ENCODE measurements at places on chromosomes 5 and 9. TPM values are rescaled to one million over a fixed set of nuclear protein-coding genes. Genes with fewer than 3 reads are reported as not detected.

Gene MARCOL
- total RNA-seq: not detected

Gene PCDHA3
- not detected for total RNA-seq

Gene C5orf58
- total RNA-seq: not detected

Gene PTGS1
- total RNA-seq: 0.23 TPM

Gene ZNF366
- not detected for total RNA-seq

DNA sequence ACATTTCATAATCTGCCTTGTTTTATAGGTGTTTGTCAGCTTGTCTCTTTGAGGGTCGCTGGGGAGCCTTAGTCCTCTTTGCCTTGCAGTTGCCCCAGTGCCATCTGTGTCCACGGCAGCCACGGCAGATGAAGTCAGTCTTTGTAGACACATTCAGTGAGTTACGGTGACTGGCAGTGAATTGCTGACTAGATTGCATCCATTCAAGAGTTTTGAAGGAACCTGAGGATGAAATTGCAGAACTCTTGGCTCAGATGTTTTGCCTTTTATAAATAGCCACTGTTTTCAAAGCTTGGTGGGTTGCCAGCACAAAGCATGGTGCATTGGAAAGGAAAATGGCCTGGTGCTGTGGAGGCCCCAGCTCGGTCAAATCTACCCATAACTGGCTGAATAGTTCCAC lies 125.6 kb downstream of the TRIO start:
- H3K4me1 ChIP-seq: peaks cover 10% of the 10 kb centered on the region
- H3K27me3 ChIP-seq: peaks cover 8% of the 10 kb centered on the region
- no peak overlapping the region for H3K4me3 ChIP-seq
- DNase-seq: no peak
- no peaks in the 10 kb centered on the region for H3K36me3 ChIP-seq
- no peak overlapping the region for H3K27ac ChIP-seq

GRCh38 chr5:141519605-141520565 lies 31.0 kb downstream of the PCDHGC5 start:
- DNase-seq: no peak
- H3K27me3 ChIP-seq: no peaks in the 10 kb centered on the region
- H3K4me1 ChIP-seq: peaks cover 45% of the 10 kb centered on the region
- H3K4me3 ChIP-seq: no peak overlapping the region
- H3K36me3 ChIP-seq: peaks cover 70% of the 10 kb centered on the region
- H3K27ac ChIP-seq: no peak overlapping the region

DNA sequence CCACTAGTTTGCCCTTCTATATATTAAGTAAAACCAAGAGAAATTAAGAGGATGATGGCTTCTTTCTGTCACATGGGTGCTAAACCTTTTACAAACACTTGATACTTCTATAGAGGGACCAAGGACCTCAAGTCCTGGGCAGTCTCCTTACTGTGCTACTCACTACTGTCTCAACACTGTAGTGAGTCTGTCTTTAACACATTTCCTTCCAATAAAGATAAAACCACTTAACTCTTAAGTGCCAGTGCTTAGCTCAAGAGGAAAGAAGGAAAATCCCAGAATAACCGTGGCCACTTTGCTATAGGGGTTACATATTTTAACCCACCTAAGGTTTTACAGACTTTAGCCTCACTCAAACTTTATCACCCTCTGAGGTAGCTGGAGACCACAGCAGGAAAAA lies 4.4 kb upstream of the GRPEL2 start:
- peaks cover 17% of the 10 kb centered on the region for H3K4me1 ChIP-seq
- H3K36me3 ChIP-seq: peaks cover 4% of the 10 kb centered on the region
- no peak overlapping the region for H3K27ac ChIP-seq
- no peak overlapping the region for H3K4me3 ChIP-seq
- no peaks in the 10 kb centered on the region for H3K27me3 ChIP-seq

DNA sequence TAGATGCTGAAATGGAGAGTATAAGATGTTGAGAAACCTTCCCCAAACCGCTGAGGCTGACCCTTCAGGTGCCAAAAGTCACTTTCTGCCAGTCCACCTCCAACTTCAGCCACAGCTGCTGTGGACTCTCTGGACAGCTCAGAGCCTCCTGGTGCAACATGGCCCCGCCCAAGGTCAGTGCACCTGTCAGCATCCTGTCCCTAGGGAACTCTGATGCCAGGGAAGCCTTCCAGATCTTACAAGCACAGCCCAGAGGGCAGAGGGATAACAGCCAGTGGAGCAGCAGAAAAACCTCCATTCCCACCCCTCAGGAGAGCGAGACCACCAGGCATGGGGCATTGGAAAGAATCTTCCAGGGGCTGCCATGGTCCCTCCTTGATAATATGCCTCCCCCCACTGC lies 10.5 kb upstream of the PTGES2 start:
- DNase-seq: no peak
- no peaks in the 10 kb centered on the region for H3K36me3 ChIP-seq
- H3K27ac ChIP-seq: no peak overlapping the region
- peaks cover 2% of the 10 kb centered on the region for H3K27me3 ChIP-seq

- no peak for DNase-seq
- H3K27ac ChIP-seq: no peak overlapping the region
- peaks cover 11% of the 10 kb centered on the region for H3K4me1 ChIP-seq
- no peak overlapping the region for H3K4me3 ChIP-seq
- H3K27me3 ChIP-seq: peaks cover 37% of the 10 kb centered on the region
- H3K36me3 ChIP-seq: no peaks in the 10 kb centered on the region
Measured at GRCh38 chr5:78651468-78651867, 2.9 kb upstream of the LHFPL2 start.

DNA sequence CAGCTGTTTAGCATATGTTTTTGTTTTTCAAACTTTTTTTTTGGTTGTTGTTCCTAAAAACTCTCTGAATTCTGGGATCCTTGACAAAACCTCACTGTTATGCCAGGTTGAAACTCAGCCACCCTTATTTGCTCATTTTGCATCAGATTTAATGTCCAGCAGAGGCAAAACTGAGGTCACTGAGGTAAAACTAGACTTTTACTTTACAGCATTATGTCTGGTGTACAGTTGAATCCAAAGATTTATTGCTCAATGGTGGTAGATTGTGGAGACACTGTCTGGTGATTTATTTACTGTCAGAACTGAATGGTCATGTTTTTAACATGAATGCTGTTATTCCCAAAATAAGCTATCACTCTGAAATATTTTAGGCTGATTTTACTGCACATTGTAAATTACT lies 87.9 kb downstream of the FBXL7 start:
- no peak for DNase-seq
- no peaks in the 10 kb centered on the region for H3K36me3 ChIP-seq
- no peaks in the 10 kb centered on the region for H3K4me1 ChIP-seq
- no peaks in the 10 kb centered on the region for H3K27me3 ChIP-seq
- H3K27ac ChIP-seq: no peak overlapping the region
- H3K4me3 ChIP-seq: no peak overlapping the region

GRCh38 chr9:124202447-124202971 lies 55.2 kb upstream of the NEK6 start:
- peak overlapping the region; percentile 95 for H3K27ac ChIP-seq
- H3K4me1 ChIP-seq: peaks cover 42% of the 10 kb centered on the region
- peaks cover 2% of the 10 kb centered on the region for H3K36me3 ChIP-seq
- H3K4me3 ChIP-seq: peak overlapping the region; percentile 42

DNA sequence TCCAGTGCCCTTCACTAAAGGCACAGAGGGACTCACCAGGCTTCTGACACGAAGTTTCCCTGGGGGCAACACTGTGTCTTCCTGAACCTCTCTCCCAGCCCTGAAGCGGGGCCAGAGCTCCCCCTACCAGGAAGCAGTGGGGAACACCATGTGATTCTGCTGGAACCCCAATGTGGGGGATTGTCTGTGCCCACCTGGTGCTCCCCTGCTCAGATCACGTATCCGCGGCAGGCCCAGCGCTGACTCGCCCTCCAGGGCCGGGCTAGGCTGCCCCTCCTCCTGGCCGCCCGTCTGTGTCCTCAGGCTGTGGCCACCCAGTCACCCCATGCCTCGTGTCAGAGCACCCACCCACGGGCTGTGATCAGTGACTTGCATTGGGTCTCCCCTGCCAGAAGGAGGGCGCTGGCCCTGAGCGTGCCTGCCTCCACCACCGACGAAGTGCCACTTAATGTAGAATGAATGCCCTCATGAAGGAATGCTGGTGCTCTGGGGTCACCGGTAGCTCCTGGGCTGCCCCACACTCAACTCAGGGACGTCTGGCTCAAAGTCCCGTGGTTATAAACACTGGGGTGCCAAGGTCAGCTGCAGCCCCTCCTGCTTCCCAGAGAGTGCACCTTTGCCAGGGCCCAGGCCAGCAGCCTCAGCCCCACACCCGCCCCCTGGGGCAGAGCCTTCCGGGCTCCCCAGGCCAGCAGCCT lies 22.1 kb downstream of the SARDH start:
- DNase-seq: peak; percentile 54
- no peaks in the 10 kb centered on the region for H3K27me3 ChIP-seq
- H3K4me3 ChIP-seq: no peak overlapping the region
- no peaks in the 10 kb centered on the region for H3K36me3 ChIP-seq
- peaks cover 5% of the 10 kb centered on the region for H3K4me1 ChIP-seq

Measured in activated CD8-positive, alpha-beta T cell treated with anti-CD3 and anti-CD28 coated beads for 36 hours (primary cell).